COR-L47 (cell line): ENCODE measurements at places on chromosomes 3 and 15.

DNA sequence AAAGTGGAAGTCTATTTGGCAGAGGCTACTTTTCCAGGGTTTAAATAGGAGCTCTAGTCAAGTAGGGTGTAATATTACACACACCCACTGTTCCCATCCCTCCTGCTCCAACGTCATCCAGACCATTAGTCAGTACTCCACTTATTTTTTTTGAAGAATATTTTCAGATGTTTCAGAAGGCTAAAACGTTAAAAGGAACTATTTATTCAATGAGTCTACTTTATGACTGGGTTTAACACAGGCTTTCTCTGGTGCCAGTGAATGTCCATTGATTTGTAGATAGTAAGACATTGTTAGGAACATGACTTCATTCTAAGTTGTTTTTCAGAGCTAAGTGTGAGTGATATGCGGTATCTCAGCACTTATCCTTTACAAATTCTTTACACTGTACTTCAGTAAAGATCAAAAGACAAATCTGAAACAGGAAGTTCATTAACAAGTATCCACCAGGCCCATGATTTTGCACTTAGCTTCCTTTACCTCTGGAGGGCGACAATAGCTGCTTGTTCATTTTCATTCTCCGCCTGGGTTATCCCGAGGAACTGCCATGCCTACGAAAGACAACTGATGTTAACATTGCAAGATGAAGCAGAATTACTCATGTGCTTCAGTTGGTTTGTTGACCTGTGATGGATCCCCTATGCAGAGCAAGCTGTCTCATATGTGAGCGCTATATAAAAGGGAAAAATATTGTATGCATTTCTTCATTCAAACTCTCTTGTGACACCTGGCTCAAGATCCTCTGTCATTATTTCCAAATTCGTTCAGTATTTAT, 158.7 kb downstream of the USP13 start:
- DNase-seq = peak; percentile 71

DNA sequence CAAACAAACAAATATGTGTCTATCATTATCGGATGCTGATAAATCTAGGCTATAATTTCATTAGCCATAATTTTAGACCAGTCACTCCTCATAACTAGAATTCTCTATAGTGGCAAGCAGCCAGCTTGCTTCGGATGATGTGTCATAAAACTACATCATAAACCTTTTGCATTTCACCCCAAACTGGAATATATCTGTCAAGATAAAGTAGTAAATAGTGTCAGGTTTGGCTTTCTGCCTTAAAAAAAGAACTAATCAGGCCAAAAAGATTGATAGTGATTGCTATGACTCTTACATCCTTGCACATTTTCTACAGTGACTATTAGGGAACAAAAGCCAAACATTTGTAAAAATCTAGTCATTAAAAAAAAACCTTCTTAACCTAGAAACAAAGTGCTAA, 51.0 kb downstream of the DPPA2 start:
- no peak for DNase-seq

DNA sequence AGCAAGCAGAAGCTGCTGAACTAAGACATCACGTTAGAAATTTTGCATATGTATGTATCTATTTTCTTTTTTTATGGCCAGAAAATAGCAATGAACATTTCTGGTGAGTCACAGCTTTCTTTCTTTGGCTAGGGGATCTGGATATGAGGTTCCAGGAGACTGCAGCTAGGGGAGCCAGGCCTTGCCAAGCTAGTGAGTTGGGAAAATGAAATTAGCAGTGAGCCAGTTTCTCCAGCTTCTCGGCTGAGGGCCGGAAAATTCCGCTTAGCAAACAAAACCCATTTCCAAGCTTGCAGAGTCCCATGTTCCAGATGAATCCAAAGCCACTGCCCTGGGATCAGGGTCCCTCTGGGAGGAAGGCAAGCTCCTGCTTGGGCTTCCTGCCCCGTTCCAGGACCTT, 137.6 kb downstream of the SRGAP3 start:
- DNase-seq = no peak

- no peak for DNase-seq
Measured at GRCh38 chr15:96070636-96071035, 259.9 kb upstream of the NR2F2 start.

- DNase-seq = no peak
Measured at GRCh38 chr3:190205739-190206138, 85.0 kb upstream of the P3H2 start.

GRCh38 chr3:130895690-130896488, 2.0 kb downstream of the ATP2C1 start:
- DNase-seq = peak; percentile 2

DNA sequence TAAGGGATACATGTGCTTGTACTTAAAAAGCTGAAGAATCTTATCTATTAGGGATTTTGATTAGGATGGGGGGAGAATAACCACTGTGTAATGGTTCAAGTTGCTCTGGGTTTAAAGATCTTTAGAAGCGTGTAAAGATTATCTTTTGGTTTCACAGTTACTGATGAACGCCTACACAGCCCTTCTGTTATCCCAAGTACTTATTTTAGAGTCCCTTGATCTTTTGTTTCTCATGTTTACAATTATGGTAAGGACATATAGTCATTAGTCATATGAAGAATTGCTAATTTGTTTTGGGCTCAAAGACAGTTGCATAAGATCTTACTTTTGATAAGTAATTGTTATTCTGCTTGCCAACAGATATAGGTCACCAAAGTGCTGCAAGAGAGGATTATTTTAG, 160.1 kb downstream of the PLCL2 start:
- DNase-seq = no peak

DNA sequence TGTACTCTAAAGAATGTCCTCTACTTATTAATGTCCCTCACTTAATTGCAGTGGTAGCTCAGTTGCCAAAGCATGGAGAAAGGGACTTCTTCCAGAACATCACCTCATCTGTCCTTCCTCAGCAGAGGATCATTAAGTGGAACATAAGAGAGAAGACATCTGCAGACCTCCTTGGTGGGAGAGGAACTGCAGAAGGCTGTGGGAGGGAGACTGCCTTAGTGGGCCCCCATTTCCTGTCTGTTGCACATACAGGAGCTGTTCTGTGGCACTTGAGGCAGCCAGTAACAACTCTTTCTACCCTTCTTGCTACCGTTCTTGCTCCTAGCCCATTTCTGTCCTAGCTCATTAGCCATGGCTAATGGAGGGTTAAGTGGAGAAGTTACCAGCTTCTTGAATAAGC, 33.6 kb downstream of the HPS3 start:
- DNase-seq = no peak

- no peak for DNase-seq
Measured at GRCh38 chr3:46455231-46456115, 9.2 kb downstream of the LTF start.

- DNase-seq = no peak
Measured at GRCh38 chr3:154889227-154889634, 190.9 kb upstream of the MME start.

GRCh38 chr15:82043130-82043673, 2.6 kb downstream of the MEX3B start:
- DNase-seq = no peak

DNA sequence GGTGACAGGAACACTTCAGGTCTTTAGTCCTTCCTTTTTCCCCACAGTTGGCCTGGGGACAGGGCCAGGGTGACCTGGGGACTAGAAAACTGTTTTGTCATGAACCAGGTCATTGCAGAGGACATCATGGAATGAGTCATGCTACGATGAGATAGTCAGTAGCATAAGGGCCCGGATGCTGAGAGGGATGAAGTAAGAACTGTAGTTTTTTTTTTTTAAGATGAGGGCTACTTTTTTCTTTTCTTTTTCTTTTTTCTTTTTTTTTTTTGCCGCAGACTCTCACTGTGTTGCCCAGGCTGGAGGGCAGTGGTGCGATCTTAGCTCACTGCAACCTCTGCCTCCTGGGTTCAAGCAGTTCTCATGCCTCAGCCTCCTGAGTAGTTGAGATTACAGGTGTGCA, 8.0 kb downstream of the MAP2K5 start:
- no peak for DNase-seq

- DNase-seq = no peak
Measured at GRCh38 chr15:85959611-85960010, 120.1 kb upstream of the AGBL1 start.

DNA sequence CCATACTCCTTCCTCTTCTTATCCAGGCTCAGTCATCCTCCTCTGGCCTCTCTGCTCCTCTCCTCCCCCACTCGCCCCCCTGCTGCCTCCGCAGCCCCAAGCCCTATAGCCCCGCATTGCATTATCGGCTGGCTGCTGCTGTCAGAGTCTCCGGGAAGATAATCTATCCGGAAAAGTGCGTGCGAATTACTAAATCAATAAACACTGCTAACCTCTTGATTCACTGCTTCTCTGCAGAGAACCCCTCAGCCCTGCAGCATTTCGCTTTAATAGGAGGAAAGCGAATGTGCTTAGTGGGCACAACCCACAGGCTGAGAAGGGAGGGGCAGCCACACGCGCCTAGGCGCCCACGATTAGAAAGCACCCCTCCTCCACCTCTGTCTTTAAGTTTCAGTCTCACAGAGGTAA, 167.6 kb downstream of the ABHD5 start:
- DNase-seq = no peak

- no peak for DNase-seq
Measured at GRCh38 chr15:79067072-79067833, 23.3 kb downstream of the RASGRF1 start.

DNA sequence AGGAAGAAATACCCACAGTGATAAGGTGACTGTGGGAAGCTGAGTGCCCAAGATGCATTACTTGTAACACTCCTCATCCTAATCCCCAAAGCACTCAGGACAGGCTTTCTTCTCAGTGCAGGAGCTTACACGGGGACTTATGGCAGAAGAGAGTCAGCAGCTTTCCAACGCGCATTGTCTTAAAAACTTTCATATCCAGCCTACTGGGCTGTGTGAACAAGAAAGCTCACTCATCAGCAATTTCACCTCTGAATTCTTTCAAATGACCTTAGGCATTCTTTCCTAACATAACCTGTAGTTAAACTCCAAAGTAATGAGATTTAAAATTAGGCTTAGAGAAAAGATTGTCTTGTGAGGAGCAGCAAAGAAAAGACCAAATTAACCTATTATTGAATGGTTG, 132.3 kb downstream of the KCNAB1 start:
- no peak for DNase-seq

DNA sequence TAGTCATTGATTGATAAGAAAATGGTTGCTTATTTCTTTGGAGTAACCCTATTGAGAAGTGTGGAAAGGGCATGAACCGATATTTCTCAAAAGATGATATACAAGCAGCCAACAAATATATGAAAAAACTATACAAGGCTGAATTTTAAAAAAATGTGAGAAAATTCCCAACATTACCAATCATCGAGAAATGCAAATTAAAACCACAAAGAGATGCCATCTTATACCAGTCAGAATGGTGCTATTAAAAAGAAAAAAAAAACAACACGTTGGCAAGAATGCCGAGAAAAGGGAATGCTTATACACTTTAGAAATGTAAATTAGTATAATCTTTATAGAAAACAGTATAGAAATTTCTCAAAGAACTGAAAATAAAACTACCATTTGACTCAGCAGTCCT, 77.7 kb upstream of the ROBO1 start:
- no peak for DNase-seq

GRCh38 chr15:46636206-46636605, 1001.4 kb downstream of the SQOR start:
- DNase-seq = peak; percentile 12

DNA sequence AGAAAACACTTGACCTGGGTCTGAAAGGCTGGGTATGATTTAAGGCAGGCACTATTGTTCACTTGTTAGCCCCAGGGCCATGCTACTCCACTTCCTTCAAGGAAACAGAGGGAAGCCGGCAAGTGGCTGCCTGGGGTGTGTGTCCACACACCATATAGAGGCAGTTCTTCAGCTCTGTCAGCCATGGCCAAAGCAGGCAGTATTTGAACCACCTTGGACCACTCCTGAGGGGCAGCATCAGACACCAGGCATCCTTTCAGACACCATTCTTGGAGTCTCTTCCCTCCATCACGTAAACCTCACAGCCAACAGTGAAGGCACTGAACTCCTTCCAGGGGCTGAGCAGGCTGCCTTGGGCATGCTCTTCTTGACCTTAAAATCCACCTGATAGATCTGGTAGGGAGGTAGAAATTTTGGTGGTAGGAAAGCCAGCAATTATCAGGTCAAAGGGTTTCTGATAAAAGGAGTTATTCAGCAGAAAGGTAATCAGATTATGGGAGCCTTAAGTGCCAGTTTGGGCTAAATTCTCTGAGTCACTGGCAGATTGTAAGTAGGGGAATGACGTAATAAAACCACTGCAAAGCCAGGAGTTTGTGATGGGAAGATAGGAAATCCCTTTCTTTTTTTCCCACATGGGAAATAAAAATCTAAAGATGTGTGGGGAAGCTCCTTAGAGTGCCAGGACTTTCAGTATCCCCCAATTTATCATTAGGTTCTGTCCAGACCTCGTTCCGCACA, 20.2 kb downstream of the TGFBR2 start:
- no peak for DNase-seq

- no peak for DNase-seq
Measured at GRCh38 chr3:53795789-53796560, 50.2 kb downstream of the CHDH start.

GRCh38 chr15:31606194-31606669, 279.6 kb downstream of the KLF13 start:
- DNase-seq = no peak

- peak; percentile 43 for DNase-seq
Measured at GRCh38 chr3:133377396-133377795, 22.5 kb upstream of the BFSP2 start.

GRCh38 chr3:117790235-117790987, 1080.8 kb downstream of the TUSC7 start:
- no peak for DNase-seq

- no peak for DNase-seq
Measured at GRCh38 chr3:160616716-160617115, 51.3 kb upstream of the KPNA4 start.

- DNase-seq = no peak
Measured at GRCh38 chr3:47578119-47578632, 489 bp downstream of the CSPG5 start.

DNA sequence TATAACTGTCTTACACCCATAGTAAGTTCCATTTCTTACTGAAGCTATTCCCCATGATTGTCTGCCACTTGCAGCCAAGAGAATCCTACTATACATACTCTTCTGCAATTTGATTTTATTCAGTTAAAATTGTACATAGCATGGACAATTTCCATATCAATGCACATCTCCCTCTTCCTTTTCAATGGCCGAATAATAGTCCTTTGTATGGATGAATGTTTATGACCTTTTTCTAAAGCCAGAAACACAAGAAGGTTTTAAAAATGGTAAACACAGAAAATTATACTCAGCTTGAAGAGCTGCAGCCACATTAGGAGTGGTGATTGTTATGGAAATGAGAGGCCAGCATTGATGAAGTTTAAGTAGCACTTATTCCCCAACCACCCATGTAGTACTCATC, 8.5 kb upstream of the ERC2 start:
- no peak for DNase-seq

DNA sequence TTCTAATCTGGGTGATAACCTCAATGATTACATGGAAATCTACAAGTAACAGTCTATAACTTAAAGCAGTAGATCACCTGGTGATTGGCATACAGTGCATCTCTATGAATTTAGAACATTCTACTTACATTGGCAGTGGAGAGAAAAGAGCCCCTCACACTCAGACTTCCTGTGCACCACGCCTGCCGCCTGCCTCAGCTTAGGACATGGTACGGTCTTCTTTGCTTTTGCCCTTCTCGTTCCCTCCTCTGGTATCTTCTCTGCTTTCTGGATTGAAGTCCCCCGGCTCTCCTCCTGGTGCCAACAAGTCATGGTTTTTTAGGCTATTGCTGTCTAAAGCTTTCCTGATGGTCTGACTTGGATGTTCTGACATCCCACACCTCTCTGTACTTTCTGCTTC, 7.9 kb upstream of the KCNMB3 start:
- DNase-seq = no peak

- no peak for DNase-seq
Measured at GRCh38 chr3:174495311-174495710, 363.8 kb upstream of the NAALADL2 start.

GRCh38 chr3:182412066-182412465, 381.2 kb upstream of the ATP11B start:
- no peak for DNase-seq
